ENCODE measurements at places on chromosomes 1 and 21.

DNA sequence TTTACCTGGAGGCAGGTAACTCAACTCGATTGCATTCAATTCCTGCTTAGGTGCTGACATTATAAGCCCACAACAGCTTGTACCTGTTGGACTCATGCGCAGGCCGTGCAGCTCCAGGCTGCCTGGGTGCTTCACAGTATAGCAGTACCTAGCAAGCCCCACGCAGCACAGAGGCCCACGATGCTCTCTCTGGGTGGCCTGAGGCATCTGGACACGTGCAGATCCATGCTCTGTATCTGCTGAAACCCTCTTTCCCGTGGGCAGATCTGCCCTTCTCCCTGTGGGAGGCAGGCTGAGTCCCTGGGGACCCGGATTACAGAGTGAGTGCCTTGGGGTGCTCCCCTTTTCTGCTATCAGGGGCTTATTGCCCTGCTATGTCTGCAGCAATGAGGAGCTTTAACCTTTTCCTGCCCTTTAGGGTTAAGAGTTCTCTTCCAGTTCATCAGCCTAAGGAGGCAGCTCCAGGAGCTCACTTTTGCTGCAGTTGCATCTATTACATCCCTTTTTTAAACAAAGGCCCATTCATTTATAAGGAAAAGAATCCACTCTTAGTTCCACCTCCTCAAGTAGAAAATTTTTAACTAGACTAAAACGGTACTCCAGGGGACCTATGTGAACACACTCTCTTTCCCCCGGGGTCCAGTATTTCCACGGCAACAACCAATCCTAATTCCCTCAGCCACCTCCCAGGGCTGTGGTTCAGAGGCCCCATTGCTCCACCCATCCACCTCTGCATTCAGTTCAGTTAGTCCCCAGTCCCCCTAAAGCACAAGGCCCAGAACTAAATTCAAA, 19.3 kb downstream of the ITPKB start:
- DNase-seq: peak; percentile 61

DNA sequence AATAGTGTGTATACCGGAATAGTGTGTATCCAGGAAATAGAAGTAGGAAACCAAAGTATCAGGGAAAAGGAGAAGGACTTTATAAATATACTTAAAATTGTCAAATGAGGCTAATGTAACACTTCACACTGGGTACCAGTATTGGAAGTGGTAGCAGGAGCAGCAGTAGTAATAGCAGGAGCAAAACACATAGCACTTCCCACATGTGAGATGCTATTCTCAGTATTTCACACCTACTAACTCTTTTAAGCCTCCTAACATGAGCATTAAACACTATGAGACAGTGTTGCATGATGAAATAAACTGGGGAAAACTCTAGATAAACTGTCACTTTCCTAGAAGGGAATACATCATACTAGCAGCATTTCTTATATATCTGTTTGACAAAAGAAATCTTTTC, 376.7 kb downstream of the VAV3 start:
- DNase-seq: no peak

- DNase-seq: no peak
Measured at GRCh38 chr1:200530623-200531261, 89.8 kb downstream of the KIF14 start.

DNA sequence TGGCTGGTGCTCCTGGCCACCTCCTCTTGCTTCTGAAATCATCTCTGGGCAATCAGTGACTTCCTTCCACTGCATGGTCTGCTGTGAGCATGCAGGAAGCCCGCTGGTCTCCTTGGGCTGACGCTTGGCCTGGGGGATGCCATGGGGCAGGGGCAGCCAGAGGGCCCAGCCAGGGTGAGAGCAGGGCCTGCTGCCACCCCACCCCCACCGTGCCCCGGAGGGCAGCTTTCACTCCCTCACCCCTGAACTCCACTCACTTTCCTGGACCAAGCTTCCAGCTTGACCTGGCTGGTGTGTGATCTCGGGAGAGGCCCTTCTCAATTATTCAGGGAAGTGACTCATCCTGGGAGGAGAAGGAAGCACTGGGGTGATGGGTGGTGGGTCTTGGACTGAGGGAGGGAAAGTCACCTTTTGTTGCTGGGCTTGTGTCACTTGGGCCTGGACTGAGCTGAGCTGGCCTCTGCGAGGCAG, 270.2 kb upstream of the CSF3R start:
- no peak for DNase-seq

GRCh38 chr1:77687519-77687906, 5.1 kb upstream of the ZZZ3 start:
- no peak for DNase-seq

DNA sequence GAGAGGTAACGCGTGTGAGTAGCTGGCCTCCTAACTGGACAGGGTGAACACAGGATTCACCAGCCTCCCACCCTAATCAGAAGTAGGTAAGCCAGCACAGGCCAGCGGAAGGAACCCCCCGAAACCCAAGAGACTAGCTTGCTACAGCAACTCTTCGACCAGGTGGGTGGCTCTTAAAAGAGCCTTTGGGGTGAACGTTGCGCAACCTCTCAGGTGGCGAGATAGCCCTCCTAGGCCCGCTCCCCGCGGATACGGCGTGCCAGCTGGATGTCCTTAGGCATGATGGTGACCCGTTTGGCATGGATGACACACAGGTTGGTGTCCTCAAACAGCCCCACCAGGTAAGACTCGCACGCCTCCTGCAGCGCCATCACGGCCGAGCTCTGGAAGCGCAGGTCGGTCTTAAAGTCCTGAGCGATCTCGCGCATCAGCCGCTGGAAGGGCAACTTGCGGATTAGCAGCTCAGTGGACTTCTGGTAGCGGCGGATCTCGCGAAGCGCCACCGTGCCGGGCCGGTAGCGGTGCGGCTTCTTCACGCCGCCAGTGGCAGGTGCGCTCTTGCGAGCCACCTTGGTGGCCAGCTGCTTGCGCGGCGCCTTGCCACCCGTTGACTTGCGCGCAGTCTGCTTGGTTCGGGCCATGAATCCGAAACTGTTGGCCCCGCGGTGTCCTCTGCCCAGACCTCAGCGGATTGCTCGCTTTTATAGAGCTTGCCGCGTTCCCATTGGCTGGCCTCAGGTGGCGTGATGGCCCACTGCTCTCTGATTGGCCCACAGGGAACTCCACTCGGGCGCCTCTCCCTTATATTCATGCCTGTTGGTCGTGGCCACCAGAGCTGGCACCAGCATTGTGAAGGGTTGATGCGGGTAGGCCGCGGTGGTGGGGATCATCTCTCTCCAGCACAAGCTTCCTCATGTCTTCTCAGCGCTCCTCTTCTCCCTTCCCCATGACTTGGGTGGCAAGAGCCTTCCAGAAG, 8.3 kb upstream of the TRIM17 start:
- DNase-seq: no peak

- no peak for DNase-seq
Measured at GRCh38 chr1:33758698-33759097, 105.2 kb upstream of the HMGB4 start.

- no peak for DNase-seq
Measured at GRCh38 chr1:235998812-235999211, 66.1 kb downstream of the NID1 start.

- peak; percentile 18 for DNase-seq
Measured at GRCh38 chr1:204587621-204588020, 71.4 kb downstream of the MDM4 start.

GRCh38 chr1:41812051-41812450, 106.7 kb downstream of the HIVEP3 start:
- peak; percentile 78 for DNase-seq

DNA sequence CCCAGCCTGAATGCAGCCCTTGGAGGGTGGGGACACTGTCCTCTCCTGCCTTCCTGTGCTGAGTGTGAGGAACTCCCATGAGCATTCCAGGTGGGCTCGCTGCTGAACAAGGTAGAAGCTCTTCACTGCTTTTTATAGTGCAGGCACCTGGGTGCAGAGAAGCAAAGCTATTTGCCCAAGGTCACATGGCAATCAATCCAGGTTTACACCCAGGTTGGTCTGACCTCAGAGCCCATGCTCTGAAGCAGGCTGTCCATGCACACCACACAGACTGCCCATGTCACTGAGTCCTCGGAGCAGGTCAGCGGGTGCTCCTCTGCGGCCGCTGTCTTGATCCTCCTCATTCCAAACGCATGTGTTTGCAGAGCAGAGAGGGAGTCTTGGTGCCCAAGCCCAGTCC, 323.4 kb upstream of the VAMP3 start:
- DNase-seq: no peak

DNA sequence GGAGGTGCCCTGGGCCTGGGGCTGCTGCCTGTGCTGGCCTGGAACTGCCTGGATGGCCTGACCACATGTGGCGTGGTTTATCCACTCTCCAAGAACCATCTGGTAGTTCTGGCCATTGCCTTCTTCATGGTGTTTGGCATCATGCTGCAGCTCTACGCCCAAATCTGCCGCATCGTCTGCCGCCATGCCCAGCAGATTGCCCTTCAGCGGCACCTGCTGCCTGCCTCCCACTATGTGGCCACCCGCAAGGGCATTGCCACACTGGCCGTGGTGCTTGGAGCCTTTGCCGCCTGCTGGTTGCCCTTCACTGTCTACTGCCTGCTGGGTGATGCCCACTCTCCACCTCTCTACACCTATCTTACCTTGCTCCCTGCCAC, 1.8 kb downstream of the GPR3 start:
- DNase-seq: no peak

DNA sequence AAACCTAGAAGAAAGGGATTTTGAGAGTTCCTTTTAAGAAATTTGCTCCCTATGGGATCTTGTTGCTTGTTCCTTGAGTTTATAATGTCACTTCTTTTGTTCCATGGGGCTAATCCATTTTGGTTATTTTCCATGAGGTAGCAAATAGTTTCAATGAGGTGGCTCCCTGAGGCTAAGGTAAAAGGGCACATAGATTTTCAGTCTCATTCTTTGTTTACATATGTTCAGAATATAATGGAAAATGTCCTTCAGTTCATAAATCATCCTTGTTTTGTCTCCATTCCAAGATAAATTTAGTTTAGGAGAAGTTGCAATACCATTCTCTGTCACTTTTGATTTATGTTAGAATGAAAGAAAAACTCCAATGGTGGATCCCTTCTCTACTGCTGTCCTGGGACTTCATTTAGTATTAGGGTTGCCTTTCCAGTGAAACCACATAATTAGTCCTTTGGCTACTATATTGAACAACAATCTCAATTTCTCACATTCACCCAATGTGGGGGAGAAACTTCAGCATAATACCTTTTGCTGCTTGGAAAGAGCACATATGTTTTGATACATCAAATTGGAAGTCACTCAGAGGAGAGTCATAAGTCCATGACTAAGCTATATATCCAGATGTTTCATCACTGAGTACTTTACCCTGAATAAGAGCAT, 80.9 kb upstream of the ADAMTS5 start:
- no peak for DNase-seq

All from D341Med (cell line).